ENCODE measurements at places on chromosomes 11 and 22.

DNA sequence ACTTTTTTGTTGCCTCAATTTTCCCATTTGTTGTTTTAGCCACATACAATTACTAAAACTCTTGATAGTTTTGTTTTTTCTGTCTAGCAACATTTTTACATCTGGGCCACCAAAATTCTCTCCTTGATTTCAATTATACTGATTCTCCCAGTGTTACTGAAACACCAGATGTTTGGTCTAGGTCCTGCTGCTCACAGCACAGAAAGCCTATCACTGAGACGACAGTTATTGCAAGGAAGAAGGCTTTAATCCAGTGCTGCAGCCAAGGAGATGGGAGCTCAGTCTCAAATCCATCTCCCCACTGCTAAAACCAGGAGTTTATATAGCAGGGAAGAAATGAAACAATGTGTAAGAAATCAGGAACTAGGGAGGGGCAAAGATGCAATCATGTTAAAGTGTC is 837.7 kb upstream of the CNTN5 start:
- DNase-seq, result no peak

DNA sequence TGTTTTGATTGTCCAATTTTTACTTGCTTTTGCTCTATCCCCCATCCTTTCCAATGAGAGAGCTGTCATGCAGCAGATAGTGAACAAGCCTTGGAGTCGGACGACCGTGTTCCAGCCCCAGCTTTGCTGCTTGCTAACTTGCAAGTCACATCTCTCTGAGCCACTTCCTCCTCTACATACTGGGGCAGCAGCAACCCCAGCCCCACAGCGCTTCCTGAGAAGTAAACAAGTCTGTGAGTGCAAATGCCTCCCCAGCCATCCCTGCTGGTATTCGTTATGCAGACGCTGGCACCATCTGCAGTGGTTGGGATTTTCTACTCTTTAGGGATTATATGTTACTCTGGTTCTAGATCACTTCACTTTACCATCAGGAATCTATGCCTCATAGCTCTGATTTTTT is 35.0 kb downstream of the TPBGL start:
- DNase-seq, result peak; percentile 37

DNA sequence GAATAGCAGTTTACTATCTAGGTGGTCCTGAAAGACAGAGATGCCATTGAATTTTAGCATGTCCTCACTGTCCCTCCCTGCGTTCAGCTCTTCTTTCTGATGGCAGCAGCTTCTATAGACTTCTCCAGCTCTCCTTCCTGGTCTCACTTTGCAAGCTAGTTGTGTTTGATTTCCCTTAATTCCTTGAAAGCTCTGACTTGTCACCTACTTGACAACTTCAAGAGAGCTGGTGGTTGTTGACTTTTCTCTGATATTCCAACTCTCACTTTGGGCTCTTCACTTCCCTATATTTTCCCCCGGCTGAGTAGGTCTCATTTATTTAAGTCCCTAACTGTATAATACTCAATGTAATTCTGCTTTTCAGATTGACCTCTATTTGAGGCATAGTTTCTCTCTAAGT is 1825.0 kb upstream of the RAG2 start:
- DNase-seq, result no peak

- no peak for DNase-seq
Measured at GRCh38 chr11:17767301-17767885, 32.8 kb downstream of the KCNC1 start.

DNA sequence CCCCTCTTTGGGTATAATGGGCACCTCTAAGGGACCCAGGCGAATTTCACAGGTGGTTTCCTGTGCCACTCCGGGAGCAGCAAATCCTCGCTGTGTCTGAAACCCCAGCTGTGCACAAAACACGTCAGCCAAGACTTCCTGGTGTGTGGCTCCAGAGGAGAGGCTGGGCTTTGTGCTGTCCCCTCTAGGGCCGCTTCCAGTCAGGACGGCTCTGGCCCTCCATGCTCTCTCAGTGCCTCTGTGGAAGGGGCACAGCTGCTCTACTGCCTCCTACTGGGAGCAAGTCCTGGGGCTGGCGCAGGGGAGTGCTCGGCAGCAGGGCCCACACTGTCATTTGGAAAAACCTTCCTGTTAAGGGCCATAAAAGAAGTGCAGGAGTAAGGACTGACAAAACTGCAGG is 23.7 kb upstream of the ARFGAP3 start:
- no peak for DNase-seq

- DNase-seq, result no peak
Measured at GRCh38 chr11:42840176-42840829, 471.5 kb upstream of the API5 start.

- no peak for DNase-seq
Measured at GRCh38 chr11:6920702-6921101, at the start of gene OR2D3. Gene OR2D3 (plus strand): TSS chr11:6921002. CDS start chr11:6921002, 0 bp downstream.

DNA sequence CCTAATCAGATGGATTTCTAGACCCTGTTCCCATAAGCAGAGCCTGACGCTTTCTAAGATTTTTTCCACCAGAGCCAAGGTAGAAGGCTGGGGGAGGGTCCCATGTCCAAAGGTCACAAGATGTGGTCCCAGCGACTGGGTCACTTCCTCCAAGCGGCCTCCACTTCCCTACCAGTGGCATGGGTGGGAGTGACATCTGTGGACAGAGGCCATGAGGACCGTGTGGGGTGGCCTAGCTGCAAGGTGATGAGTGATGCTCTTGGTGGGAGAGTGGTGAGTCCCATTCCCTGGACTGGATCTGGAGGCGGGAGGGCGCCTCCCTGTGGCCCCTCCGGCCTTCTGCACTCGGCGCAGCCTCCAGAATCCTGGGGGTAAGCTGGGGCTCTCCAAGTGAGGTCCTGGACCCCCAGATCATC is 32.4 kb upstream of the PRR5 start:
- DNase-seq, result no peak
